ENCODE measurements at places on chromosomes 6 and 20. TPM values are rescaled to one million over a fixed set of nuclear protein-coding genes. Genes with fewer than 3 reads are reported as not detected.

GRCh38 chr6:17965397-17965796 lies 22.0 kb downstream of the KIF13A start:
- H3K27me3 ChIP-seq = no peaks in the 10 kb centered on the region
- no peak for DNase-seq
- H3K4me3 ChIP-seq = no peak overlapping the region
- H3K36me3 ChIP-seq = no peaks in the 10 kb centered on the region

DNA sequence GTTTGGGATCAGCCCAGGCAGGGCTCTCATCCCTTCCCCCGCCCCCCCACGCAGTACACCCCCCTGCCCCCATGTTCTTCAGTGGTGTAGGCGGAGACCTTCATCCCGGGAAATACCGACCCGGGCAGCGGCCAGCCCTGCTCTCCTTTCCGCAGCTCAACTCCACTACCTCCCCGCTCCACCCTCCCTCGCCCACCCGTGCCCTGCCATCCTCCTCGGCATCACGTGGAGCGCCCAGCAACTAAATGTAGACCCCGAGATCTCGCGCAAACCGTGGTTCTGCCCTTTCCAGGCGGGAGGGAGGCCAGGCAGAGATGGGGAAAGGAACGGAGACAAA lies 1932.2 kb upstream of the DEFB115 start:
- DNase-seq = no peak
- H3K4me3 ChIP-seq = no peak overlapping the region
- no peaks in the 10 kb centered on the region for H3K27me3 ChIP-seq

GRCh38 chr6:34362909-34363680 lies 29.4 kb downstream of the NUDT3 start:
- H3K27me3 ChIP-seq = no peaks in the 10 kb centered on the region
- H3K36me3 ChIP-seq = no peaks in the 10 kb centered on the region
- no peak overlapping the region for H3K4me3 ChIP-seq
- peak overlapping the region; percentile 18 for H3K27ac ChIP-seq
- H3K4me1 ChIP-seq = peaks cover 70% of the 10 kb centered on the region

DNA sequence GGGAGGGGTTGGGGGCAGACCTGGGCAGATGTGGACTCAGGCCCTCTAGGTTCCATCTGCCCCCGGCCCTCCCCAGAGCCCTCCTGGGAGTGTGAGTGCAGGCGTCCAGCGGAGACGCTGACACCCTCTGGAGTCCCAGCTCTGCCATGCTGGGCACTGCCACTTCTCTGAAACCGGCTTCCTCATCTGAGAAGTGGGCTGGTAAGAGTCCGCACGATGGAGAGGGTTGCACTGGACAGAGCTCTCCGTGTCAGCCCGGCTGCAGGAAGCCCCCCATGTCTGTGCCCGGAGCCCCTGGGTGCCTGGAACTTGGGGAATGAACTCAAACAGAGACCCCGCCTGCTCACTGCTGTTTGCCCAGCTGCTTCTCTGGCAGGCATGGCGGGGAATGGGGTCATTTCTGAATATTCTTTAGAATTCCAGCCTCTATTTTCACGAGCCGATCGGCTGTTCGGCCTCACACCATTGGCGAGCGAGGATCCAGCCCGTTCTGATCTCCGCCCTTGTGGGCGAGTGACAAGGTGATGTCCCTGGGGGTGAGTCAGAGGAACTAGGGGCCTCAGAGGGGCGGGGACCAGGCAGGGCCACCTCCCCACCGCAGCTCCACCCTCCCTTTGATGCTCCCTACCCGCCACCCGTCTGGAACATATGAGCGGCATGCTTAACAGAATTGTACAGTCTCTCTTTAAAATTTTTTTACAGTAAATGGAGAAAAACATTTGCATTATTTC lies 47.8 kb upstream of the GATA5 start:
- no peak overlapping the region for H3K27ac ChIP-seq
- H3K36me3 ChIP-seq = no peaks in the 10 kb centered on the region
- H3K4me3 ChIP-seq = no peak overlapping the region
- H3K27me3 ChIP-seq = no peaks in the 10 kb centered on the region
- H3K4me1 ChIP-seq = no peaks in the 10 kb centered on the region

DNA sequence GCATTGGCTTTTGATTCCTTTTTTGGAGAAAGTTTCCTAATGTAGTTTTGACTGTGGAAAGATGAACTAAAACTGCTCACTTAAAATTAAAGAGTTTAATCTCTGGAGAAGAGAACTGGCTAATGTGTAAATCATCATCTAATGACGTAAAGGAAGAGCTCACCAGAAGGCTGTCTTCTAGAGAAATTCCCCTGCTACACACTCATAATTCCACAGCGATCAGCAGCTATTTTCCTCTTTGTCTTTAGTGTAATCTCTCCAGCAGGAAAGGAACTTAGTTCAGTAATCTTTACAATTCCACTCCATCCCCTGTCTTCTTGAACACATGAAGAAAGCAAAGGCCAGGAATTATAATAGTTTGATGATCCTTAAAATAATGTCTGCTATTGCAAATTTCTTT lies 15.8 kb downstream of the SPTLC3 start:
- no peak for DNase-seq
- H3K27me3 ChIP-seq = no peaks in the 10 kb centered on the region
- no peaks in the 10 kb centered on the region for H3K36me3 ChIP-seq
- H3K27ac ChIP-seq = no peak overlapping the region

DNA sequence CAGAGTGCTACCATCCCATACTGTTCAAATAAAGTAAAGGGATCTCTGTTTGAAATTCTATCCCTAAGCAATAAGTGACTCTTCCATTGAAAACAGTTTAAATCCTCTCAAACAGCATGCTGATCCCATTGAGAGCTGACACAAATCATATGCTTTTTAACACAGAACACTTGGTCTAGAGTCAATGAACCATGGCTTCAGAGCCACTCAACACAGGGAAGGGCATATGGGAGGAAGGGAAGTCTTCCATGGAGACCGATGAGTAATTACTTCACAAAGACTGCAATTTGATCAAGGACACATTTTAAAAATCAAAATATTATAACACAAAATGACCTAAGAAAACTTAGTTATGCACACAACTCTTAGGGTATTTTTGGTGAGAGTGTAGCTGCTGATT lies 1073.0 kb upstream of the MAP3K7 start:
- no peak overlapping the region for H3K27ac ChIP-seq
- DNase-seq = no peak
- H3K27me3 ChIP-seq = no peaks in the 10 kb centered on the region
- no peak overlapping the region for H3K4me3 ChIP-seq
- H3K4me1 ChIP-seq = no peaks in the 10 kb centered on the region

GRCh38 chr20:31866221-31866620 lies 4.1 kb downstream of the DUSP15 start:
- no peak for DNase-seq
- H3K4me3 ChIP-seq = no peak overlapping the region
- no peaks in the 10 kb centered on the region for H3K4me1 ChIP-seq
- no peak overlapping the region for H3K27ac ChIP-seq
- no peaks in the 10 kb centered on the region for H3K36me3 ChIP-seq

GRCh38 chr6:169291646-169292337 lies 38.1 kb upstream of the THBS2 start:
- peak overlapping the region; percentile 86 for H3K27ac ChIP-seq
- DNase-seq = no peak
- no peaks in the 10 kb centered on the region for H3K4me1 ChIP-seq
- no peak overlapping the region for H3K4me3 ChIP-seq
- H3K27me3 ChIP-seq = no peaks in the 10 kb centered on the region
- no peaks in the 10 kb centered on the region for H3K36me3 ChIP-seq

DNA sequence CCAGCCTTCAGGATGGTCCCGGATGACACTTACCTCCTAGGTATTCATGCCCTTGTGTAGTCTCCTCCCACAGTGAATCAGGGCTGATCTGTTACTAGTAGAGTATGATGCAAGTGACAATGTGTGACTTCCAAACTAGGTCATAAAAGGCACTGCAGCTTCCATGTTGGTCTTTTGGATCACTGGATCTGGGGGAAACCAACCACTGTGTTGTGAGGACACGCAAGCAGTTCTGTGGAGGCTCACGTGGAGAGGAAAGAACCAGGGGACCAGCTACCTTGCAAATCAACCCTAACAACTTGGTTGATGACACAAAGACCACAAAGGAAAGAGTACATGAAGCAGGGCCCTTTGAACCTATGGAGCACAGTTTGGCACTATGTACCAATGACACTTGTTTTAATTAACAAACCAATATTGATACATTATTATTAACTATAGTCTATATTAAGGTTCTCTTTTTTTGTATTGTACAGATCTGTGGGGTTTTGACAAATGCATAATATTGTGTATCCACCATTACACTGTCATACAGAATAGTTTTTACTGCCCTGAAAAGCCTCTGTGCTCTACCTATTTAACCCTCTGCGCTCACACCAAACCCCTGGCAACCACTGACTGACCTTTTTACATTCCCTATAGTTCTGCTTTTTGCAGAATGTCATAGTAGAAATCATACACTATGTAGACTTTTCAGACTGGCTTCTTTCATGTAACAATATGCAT lies 16.3 kb upstream of the SDCBP2 start:
- H3K36me3 ChIP-seq = no peaks in the 10 kb centered on the region
- no peak overlapping the region for H3K4me3 ChIP-seq
- H3K27ac ChIP-seq = no peak overlapping the region
- no peaks in the 10 kb centered on the region for H3K27me3 ChIP-seq

DNA sequence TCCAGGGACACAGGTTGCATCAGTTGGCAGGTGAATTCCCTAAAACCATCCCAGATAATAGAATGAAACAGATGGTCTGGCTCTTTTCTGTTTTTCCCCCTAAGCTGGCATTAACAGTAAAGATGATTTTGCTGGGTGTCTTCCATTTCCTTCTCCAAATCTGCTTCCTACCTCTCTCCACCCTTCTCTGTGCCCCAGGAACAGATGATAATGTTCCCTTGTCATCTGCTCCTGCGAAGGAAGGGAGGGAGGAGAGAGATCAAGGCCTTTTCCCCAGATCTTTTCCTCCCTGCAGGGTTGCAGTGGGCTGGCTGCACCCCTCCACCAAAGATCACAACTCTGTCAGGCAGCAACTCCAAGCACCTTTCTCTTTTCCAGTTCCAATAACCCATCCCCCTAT lies 156.5 kb upstream of the PRDM1 start:
- H3K4me3 ChIP-seq = no peak overlapping the region
- no peak overlapping the region for H3K27ac ChIP-seq
- H3K4me1 ChIP-seq = no peaks in the 10 kb centered on the region
- no peaks in the 10 kb centered on the region for H3K27me3 ChIP-seq

GRCh38 chr20:59723108-59723500 lies 118.8 kb downstream of the PHACTR3 start:
- H3K4me3 ChIP-seq = no peak overlapping the region
- H3K36me3 ChIP-seq = no peaks in the 10 kb centered on the region
- no peak overlapping the region for H3K27ac ChIP-seq
- peaks cover 22% of the 10 kb centered on the region for H3K27me3 ChIP-seq
- no peak for DNase-seq

DNA sequence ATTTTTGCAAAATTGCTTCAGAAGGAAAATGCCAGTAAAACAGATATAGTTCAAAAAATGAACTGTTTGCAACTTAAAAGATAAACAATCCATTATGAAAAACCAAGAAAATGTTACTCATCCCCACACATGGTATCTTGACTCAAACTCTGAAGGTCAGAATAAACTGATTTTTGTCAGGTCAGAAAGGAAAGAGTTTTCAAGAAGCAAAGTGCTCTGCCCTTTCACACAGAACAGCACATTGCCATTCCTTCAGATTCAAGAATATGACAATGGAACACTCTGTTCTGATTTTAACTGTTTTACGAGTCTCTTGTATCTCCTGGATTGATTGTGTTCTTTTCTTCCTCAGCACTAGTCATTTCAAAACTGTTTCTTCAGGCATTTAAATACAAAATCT lies 33.8 kb upstream of the NT5E start:
- H3K4me3 ChIP-seq = no peak overlapping the region
- H3K27ac ChIP-seq = no peak overlapping the region
- DNase-seq = no peak
- peaks cover 17% of the 10 kb centered on the region for H3K4me1 ChIP-seq

- no peak for DNase-seq
- no peaks in the 10 kb centered on the region for H3K36me3 ChIP-seq
- no peaks in the 10 kb centered on the region for H3K4me1 ChIP-seq
- no peaks in the 10 kb centered on the region for H3K27me3 ChIP-seq
Observed at GRCh38 chr6:32763421-32763820, at the start of gene HLA-DQB2. HLA-DQB2 (minus strand) TSS chr6:32763532; CDS start chr6:32763470, 62 bp downstream.

- H3K4me1 ChIP-seq = no peaks in the 10 kb centered on the region
- no peaks in the 10 kb centered on the region for H3K27me3 ChIP-seq
- DNase-seq = no peak
- H3K36me3 ChIP-seq = no peaks in the 10 kb centered on the region
Observed at GRCh38 chr6:163828038-163828795, 413.7 kb downstream of the QKI start.

- H3K27me3 ChIP-seq = no peaks in the 10 kb centered on the region
- no peaks in the 10 kb centered on the region for H3K4me1 ChIP-seq
- no peaks in the 10 kb centered on the region for H3K36me3 ChIP-seq
Observed at GRCh38 chr6:40383348-40384115, 203.6 kb downstream of the LRFN2 start.

- no peak for DNase-seq
- no peak overlapping the region for H3K4me3 ChIP-seq
- H3K36me3 ChIP-seq = peaks cover 72% of the 10 kb centered on the region
- H3K4me1 ChIP-seq = no peaks in the 10 kb centered on the region
- H3K27me3 ChIP-seq = no peaks in the 10 kb centered on the region
- H3K27ac ChIP-seq = no peak overlapping the region
Observed at GRCh38 chr6:43623880-43624785, 4.9 kb downstream of the GTPBP2 start.

SIGLEC1 gene
- total RNA-seq = 5.2 TPM

WFDC2 gene
- 0.84 TPM for total RNA-seq

SOX12 gene
- total RNA-seq = 7.5 TPM

SIRPD gene
- total RNA-seq = not detected

NEDD9 gene
- total RNA-seq = 152 TPM

ERVFRD-1 gene
- total RNA-seq = 0.42 TPM

WFDC10B gene
- not detected for total RNA-seq

KHDC1L gene
- total RNA-seq = 0.84 TPM

C2 gene
- 5.9 TPM for total RNA-seq

CDH26 gene
- 2.7 TPM for total RNA-seq

VSTM2L gene
- not detected for total RNA-seq

AVP gene
- not detected for total RNA-seq

TNNC2 gene
- total RNA-seq = not detected

Measured in tibial nerve (tissue), 4 donors.